ENCODE measurements at places on chromosomes 13 and 19.

GRCh38 chr19:56477429-56478338 is 539 bp upstream of the ZNF667 start:
- no peak for DNase-seq

DNA sequence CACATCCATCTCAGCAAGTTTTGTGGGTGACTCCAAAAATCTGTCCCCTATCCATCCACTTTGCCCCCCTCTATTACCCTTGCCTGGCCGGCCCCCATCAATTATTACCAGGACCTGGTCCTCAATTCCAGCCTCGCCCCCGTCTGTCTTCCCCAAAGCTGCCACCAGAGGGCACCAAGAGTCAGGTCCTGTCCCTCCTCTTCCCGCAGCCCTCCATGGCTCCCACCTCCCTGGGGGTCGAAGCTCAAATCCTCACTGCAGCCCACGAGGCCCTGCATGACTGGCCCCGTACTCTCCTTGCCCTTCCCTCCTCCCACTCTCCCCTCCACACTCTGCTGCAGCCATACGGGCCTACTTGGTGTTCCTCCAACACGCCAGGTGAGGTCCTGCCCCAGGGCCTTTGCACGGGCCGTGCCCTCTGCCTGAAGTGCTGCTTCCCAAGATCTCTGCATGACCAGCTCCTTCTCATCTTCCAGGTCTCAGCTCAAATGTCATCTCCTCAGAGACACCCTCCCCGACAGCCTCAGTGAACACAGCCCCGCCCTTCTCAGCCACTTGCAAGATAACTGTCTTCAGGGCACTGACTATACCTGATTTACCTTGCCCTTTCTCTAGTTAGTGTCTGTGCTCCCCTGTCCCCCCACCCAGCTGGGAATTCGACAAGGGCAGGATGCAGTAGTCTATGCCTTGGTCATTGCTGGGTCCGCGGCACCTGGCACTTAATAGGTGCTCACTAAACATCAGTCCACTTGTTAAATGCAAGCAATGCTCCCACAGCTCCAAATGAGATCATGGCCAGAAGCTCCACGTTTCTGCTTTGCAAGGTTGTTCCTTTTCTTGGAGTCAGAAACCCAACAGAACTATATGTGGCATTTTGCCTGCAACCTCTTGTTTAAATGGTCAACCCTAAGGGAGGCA is 16.8 kb upstream of the SEMA6B start:
- no peak for DNase-seq

- no peak for DNase-seq
Observed at GRCh38 chr19:2532252-2533071, 56.5 kb downstream of the GADD45B start.

GRCh38 chr13:73034901-73035300 is 23.9 kb upstream of the KLF5 start:
- DNase-seq: no peak

DNA sequence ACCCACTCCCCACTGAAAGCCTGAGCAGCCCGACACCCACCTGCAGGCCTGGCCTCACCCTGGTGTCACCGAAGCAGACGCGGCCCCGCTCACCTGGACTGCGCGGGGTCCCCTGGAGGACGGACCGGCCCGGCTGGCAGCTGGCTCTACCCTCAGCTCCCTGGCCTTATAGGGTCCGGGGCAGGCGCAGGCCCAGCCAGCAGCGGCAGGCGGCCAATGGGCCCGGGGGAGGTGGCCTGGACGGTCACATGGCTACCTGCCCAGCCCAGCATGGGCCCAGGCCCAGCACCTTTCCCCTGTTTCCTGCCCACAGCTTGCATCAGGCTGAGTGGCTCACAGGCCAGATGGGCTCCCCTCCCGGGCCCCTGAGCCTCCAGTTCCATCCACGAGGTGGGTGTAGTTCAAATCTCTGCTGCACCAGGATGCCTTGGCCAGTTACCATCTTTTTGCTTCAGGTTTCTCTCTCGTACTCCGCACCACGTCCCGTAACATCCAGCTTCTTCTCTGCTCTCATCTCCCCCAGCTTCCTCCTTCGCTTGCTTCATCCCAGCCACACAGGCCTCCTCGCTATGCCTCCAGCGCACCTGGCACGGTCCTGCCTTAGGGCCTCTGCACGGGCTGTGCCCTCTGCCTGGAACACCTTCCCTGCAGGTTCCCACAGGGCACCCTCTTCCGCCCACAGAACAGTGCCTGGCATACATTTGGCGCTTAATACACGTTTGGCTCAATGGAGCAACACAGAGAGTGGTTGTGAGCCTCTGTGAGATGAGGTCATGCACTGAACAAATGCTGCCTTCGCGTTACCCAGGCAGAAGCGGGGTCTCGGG is at the start of gene PLIN4:
Gene PLIN4, minus strand, starts transcription at position 142 of the 827 bp plus-strand sequence. CDS start 214 bp downstream, outside the sequence.
- DNase-seq: no peak

GRCh38 chr13:36552334-36552733 is 120.0 kb downstream of the CCNA1 start:
- no peak for DNase-seq

- no peak for DNase-seq
Observed at GRCh38 chr13:80274643-80275042, 66.3 kb downstream of the SPRY2 start.

DNA sequence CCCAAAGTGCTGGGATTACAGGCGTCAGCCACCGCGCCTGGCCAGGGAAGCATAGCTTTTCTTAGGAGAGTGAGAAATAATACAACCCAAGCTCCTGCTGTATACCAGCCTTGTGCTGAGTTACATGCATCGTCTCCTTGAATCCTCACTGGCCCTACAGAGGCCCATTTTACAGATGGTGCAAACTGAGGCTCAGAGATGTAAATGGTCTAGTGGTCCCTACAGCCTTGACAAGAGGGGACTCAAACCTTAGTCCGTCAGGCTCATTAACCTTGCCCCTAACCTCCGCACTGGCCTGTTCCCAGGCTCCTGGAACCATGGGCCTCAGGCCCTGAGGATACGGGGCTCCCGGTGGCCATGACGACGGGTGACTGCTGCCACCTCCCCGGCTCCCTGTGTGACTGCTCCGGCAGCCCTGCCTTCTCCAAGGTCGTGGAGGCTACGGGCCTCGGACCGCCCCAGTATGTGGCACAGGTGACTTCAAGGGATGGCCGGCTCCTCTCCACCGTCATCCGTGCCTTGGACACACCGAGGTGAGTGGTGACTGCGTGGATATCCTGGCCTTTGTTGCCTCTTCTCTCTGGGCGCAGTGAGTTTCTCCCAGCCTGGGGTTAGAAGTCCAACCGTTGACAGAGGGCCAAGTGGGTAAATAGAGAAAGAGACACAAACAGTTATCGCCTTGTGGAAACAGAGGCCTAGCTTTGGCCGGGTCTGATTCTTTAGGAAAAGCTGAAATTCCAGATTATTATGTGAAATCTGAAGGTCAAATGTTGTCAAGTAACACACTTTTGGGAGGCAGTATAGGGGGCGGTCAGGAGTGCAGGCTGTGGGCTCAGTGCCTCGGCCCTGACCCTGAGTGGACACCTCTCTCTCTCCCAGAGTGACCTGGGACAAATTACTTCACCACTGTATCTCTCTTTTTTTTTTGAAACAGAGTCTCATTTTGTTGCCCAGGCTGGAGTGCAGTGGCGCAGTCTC is 8.7 kb downstream of the MARCHF2 start:
- DNase-seq: no peak

DNA sequence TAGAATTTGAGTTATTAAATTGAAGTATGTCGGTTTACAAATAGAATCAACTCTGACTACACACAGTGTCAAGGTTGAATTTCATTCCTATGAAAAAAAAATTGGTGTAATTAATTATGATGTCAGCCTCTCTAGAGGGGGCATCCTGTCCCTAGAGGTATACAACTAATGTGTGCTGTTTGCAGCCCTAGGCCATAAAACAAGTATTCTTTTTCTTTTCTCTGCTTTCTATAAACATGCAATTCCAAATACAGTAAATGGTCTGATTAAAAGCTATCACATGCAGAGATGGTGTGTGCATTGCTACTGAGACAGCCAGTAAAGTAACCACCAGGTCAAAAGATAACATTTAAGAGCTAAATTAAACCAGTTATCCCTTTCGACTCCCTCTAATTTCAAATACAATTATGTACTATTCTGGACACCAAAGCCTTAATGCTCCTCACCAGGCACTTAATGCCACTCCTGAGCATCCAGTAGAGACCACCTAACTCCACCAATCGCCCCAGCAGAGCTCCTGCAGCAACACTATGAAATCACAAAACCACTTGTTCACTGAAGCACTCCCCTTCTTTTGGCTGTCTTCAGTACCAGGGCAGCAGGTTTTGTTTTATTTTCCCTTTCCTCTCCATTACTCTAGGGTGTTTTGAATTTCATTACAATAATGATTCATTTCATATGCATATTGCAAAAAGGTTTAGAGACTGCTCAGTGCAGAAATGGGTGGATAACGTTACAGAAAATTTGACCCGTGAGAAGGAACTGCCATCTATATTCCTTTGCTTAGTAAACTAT is 426.9 kb downstream of the PCDH9 start:
- no peak for DNase-seq

- DNase-seq: no peak
Observed at GRCh38 chr13:33494596-33495204, 209.1 kb upstream of the STARD13 start.

GRCh38 chr13:106680796-106681472 is 113.0 kb upstream of the ARGLU1 start:
- no peak for DNase-seq

GRCh38 chr19:33407140-33407551 is 33.6 kb downstream of the CEBPG start:
- no peak for DNase-seq

DNA sequence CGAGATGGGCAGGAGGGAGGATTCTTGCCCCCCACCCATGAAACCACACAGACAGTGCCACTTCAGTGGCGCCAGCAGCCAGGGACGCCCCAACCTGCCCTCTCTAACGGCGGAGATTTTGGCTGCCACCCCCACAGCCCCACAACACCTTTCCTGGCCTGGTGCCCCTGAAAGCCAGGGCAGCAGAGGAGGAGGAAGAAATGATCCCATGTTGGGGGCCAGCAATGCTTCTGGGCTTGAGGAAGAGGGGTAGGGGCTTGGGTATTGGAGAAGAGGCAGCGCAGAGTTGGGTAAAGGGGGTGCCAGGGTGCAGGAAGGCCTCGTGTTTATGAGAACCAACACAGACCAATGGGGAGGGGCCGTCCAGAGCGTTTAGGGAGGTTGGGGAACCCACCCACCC is 1.7 kb downstream of the MLLT1 start:
- DNase-seq: no peak

DNA sequence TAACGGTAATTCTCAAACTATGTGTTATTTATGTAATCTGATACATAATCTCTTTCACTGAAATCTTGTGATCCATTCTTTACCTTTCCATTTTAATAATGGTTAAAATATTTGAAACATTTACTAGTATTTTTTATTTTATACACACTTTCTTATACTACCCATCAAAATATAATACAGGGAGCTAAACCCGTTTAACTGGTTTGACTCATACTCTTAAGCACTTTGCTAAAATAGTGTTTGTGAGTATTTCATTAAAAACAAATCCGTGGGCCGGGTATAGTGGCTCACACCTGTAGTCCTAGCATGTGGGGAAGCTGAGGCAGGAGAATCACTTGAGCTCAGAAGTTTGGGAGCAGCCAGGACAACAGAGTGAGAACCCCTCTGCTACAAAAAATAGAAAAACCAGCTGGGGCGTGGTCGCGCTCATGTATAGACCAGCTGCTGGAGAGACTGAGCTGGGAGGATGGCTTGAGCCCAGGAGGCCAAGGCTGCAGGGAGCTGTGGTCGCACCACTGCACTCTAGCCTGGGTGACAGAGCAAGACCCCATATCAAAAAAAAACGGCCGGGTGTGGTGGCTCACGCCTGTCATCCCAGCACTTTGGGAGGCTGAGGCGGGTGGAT is 43.8 kb upstream of the DCUN1D2 start:
- DNase-seq: no peak

GRCh38 chr19:45145270-45146189 is 15.3 kb downstream of the NKPD1 start:
- no peak for DNase-seq

GRCh38 chr13:98997738-98998641 is 20.1 kb upstream of the DOCK9 start:
- no peak for DNase-seq

DNA sequence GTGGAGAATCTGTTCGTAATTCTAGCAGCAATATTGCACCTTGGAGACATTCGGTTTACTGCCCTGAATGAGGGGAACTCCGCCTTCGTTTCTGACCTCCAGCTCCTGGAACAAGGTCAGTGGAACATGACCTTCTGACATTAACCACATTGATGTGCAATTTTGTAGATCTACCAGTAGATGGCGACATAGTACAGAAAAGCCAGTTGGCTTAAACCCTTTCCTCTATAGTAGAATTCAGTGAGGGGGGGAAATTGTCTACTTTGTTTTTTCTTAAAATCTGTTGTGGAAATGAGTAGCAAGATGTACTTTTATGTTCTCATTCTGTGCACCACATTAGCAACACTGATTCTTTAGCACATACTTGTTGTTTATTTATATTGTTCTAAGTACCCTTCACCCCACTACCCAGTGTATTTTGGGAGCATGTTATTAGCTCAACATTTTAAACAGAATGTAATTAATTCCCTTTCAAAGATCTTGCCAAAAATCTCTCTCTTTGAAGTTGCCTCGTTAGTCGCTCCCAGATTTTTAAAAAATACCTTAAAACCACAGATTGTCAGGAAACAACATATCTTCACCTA is 332.2 kb downstream of the MYO16 start:
- peak; percentile 24 for DNase-seq

DNA sequence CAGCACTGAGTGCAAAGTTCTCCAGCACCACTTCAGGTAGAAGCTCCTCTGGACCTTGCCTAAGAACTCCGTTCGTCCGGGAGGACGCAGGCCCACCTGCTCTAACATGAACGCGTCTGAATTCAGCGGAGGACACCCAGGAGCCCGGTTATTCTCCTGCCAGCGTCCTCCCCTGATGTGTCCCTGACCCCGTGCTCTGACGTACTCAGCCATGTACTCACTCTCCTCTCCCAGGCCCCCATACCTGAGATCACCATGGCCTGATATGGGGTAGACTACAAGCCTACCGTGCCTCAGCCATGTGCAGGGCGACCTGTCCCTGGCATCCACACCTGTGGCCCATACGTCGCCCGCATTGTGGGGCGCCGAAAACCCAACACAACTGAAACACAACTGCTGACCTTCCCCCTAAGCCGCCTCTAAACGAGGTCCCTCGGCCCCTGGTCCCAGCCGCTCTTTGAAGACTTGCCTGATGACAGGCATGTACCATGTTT is 744 bp upstream of the ZNF584 start:
- no peak for DNase-seq

DNA sequence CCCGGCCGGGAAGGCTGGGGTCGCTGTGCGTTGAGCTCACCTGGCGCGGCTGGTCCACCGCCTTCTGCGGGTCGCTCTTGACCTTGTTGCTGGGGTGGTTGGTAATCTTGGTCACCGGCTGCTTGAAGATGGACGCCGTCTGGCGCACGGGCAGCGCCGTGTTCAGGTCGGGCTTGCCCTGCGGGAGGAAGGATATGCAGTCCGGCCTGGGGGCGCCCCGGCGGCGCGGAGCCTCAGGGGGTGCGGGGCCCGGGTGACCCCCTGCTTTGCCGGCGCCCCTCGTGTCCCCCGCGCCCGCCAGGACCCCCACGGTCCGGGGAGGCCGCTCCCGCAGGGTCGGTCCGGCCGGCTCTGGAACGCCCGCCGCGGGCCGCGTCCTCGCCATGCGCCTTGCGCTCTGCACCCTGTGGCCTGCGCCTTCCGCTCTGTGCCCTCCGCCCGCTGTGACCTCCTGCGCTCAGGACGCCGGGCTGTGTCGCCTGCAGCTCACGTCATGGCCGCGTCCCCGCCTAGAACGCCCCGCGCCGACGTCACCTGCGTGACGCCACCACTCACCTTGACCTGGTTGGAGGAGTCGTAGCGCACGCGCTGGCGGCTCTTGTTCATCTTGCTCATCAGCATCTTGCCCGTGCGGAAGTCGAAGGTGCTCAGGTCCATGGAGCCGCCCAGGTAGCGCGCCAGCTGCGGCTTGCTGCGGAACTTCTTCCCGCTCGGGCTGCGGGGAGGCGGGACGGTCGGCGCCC is 8.0 kb downstream of the MBD3 start:
- DNase-seq: no peak

Measured in GM12878 (cell line).